ENCODE measurements at places on chromosomes 5 and 9.

DNA sequence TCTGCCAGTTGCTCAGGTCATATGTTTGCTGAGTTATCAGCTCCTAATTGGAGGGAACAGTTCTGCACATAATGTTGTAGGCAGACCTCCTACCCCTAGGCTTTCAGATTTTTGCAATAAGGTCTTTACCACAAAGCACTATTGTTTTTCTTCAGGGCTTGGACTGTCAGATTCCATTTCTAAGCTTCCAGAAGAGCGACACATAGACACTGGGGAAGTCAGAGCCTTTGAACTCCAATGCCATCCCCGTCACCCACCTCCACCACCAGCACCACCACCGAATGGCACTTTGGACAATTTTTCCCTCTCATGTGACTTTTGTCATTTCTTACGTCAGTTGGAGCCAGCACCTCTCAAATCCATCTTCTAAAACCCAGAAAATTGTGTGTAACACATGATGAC, 28.3 kb upstream of the SPRY4 start:
- DNase-seq = no peak

DNA sequence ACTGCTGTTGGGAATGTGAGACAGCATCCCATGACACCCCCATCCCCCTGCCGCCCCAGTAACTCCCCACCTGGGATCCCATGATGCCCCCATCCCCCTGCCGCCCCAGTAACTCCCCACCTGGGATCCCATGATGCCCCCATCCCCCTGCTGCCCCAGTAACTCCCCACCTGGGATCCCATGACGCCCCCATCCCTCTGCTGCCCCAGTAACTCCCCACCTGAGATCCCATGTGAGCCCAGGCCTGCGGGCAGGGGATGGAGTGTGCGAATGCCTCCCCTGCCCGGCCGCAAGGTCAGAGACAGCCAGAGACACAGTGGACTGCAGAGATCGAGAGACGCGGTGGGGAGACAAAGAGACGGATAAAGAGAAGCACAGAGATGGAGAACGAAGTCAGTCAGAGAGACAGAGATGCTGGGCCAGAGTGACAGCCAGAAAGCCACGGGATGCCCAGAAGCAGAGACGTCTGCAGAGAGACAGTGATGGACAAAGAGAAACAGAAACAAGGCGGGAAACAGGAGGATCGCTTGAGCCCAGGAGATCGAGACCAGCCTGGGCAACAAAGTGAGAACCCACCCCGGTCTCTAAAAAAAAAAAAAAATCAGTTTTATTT, 992 bp downstream of the SH2D3C start:
- no peak for DNase-seq

DNA sequence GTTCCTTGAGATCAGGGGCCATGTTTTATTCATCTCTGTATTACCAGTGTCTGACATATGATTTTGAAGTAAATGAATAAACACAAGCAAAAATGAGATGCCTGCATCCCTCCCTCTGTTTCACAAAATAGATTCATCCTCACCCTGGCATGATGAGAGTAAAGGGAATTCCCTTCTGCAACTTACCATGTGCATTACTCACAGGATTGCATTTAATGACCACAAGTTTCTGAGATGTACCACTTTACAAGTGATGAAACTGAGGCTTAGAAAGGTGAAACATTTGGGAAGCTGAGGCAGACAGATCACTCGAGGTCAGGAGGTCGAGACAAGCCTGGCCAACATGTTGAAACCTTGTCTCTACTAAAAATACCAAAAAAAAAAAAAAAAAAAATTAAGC, 74.2 kb upstream of the TNFSF8 start:
- DNase-seq = no peak

DNA sequence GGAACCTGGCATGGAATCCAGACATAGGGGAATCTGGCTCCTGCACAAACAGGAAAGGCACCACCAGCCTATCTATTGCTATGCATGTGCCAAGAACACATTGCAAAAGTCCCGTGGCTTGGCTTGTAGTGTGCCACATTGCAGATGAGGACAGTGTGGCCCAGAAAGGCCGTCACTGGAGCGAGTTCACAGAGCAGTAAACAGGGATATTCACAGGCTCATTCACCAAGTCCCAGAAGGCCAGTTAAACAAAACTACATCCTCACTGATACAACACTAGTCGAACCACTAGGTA, 39.6 kb upstream of the TRIM32 start:
- no peak for DNase-seq

- DNase-seq = peak; percentile 35
Measured at GRCh38 chr9:113590991-113591898, 127.7 kb downstream of the RGS3 start.

DNA sequence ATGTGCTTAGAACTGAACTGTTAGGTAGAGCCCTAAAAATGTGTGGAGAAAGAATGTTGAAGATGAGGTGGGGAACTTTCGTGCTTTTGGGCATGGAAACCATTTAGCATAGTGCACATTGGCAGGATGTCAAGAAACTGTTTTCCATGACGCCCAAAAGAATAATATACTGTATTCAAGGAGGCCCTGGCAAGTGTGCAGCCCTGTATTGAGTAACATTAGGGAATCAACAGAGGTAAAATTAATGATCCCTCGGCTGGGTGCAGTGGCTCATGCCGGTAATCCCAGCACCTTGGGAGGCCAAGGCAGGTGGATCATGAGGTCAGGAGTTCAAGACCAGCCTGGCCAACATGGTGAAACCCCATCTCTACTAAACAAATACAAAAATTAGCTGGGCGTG, 20.9 kb upstream of the PLIN2 start:
- no peak for DNase-seq

GRCh38 chr5:124995421-124995820, 249.0 kb upstream of the ZNF608 start:
- no peak for DNase-seq

DNA sequence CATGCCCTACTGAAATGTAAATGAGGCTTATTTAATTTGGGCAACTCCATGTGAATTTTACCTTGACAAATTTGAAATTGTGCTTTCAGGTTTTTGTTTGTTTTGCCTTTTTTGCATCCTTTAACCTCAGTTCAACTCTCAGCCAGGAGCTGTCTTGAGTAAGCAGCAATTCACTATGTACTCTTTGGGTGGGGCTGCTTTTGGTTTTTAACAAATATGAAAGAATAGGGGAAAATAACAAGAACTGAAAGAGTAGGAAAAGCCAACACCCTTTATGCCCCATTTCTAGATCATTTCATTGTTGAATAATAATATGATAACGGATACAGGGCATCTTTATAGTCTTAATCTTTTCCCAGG, 192.0 kb downstream of the ARHGAP26 start:
- DNase-seq = no peak

GRCh38 chr5:68468322-68468721, 252.8 kb downstream of the PIK3R1 start:
- no peak for DNase-seq

GRCh38 chr9:98815391-98815951, 8.0 kb downstream of the GALNT12 start:
- DNase-seq = no peak

- DNase-seq = peak; percentile 32
Measured at GRCh38 chr9:84966876-84967830, 297.6 kb downstream of the NTRK2 start.

GRCh38 chr5:16921211-16921610, 14.9 kb downstream of the MYO10 start:
- no peak for DNase-seq

GRCh38 chr5:72830362-72830761, 13.9 kb downstream of the TNPO1 start:
- no peak for DNase-seq
